T-cell (primary cell): ENCODE measurements at places on chromosomes 3 and 15. TPM values are rescaled to one million over a fixed set of nuclear protein-coding genes. Genes with fewer than 3 reads are reported as not detected.

ATP13A3 gene
- total RNA-seq = 50.7 TPM

NMB gene
- 2.3 TPM for total RNA-seq

PSTPIP1 gene
- 231 TPM for total RNA-seq

TRH gene
- total RNA-seq = not detected

CCR1 gene
- 0.12 TPM for total RNA-seq

BOC gene
- 0.20 TPM for total RNA-seq

DNA sequence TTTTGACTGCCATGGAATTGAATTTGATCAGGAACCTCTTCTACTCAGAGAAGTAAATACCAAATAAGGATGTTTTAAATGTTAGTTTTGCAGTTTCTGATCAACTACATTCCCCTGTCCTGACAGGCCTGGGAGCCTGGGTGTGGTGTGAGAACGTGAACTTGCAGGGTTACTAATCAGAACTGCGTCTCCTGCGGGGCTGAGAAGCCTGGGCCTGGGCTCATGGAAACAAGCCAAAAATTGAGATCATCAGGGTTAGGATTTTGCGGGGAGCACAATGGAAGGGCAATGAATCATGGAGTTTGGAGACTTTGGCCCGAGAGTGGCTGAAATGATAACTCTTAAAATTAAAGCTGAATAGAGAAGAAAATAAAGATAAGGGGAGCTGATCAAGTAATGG is 47.8 kb upstream of the C3orf70 start:
- DNase-seq = no peak

- no peak for DNase-seq
These were observed 9.7 kb downstream of the UROC1 start for GRCh38 chr3:126507886-126508285.

DNA sequence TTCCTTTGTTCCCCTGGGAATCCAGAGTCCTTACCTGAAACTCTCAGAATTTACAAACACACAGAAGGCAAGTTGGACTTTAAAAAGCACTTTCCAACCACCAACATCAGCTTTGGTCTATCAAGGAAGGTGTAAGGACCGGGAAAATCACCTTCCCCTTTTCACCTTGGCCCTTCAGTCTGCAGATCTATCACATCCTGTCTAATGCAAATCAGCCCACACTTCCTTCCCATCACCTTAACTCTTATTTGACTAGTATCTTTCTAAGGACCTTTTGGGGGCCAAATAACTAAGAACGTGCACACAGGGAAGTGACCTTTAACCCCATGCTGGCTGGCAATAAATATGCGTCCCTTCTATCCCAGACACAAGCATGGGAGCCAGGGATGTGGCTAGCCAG is 320.6 kb downstream of the ARRDC4 start:
- DNase-seq = no peak

DNA sequence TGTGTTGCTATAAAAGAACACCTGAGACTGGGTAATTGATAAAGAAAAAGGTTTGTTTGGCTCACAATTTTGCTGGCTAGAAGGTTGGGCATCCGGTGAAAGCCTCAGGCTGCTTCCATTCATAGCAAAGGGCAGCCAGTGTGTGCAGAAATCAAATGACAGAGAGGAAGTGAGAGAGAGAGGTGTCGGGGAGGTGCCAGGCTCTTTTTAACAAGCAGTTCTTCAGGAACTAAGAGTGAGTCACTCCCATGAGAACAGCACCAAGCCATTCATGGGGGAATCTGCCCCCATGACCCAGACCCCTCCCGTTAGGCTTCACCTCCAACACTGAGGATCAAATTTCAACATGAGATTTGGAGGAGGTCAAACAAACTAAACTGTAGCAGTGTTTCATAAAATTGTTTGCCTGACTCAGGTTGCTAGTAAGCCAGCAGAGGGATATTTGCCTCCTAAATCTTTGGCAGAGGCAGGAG is 4.5 kb upstream of the PARP15 start:
- DNase-seq = no peak

- no peak for DNase-seq
These were observed 421.5 kb downstream of the LPP start for GRCh38 chr3:188575501-188575900.

DNA sequence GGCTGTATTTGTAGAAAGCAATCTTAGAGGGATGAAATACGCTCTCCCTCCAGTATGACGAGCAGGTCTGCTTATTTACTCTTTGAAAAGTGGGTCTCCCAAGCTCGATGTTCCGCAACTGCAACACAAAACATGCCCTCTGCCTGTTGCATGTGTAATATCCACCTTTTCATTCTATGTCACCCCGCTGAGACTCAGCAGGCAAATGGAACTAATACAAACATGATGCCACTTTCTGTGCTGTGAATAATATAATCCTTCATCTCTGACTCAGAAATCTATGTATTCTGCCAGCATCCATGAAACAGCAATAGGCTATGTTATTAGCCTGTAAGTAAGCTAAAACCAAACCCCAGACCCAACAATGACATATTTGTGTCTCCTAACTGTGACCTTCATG is 200.8 kb upstream of the TMCO5A start:
- no peak for DNase-seq

DNA sequence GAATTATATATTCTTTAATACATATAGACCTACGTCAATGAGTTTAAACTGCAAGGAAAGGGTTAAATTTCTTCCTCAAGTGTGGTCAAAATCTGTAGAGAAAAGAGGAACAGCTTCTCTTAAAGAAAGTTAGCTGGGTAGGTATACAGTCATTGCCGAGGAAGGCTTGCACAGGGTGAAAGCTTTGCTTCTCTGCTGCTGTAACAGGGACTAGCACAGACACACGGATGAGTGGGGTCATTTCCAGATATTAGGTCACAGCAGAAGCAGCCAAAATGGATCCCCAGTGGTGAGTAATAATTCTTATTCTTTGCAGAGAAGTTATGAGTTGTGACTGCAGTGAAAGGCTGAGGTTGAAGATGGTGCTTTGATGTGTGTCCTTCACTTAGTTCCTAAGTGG is at the start of gene CD86:
TSS of gene CD86 (plus strand) at position 148 of the 400 bp plus-strand sequence. CDS start at position 276, 128 bp downstream.
- DNase-seq = no peak

GRCh38 chr15:38562278-38562677 is 2.3 kb downstream of the RASGRP1 start:
- DNase-seq = no peak

DNA sequence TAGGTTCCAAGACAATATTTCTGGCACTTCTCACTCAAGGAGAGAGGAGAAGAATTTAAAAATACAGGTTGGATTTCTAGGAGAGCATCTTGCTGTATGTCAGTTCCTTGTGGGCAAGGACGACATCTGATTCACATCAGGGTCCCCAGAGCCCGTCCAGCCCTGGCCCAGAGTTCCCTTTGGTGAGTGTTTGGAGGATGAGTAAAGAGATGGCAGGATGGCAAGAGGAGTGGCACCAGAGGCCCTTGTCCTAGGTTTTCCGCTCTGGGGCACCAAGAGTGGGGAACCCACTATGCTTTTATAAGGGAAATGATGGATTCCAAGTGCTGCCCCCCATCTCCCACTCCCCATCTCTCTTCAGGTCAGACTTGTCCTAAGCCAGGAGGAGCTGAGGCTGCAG is 181.8 kb downstream of the TBC1D2B start:
- no peak for DNase-seq

DNA sequence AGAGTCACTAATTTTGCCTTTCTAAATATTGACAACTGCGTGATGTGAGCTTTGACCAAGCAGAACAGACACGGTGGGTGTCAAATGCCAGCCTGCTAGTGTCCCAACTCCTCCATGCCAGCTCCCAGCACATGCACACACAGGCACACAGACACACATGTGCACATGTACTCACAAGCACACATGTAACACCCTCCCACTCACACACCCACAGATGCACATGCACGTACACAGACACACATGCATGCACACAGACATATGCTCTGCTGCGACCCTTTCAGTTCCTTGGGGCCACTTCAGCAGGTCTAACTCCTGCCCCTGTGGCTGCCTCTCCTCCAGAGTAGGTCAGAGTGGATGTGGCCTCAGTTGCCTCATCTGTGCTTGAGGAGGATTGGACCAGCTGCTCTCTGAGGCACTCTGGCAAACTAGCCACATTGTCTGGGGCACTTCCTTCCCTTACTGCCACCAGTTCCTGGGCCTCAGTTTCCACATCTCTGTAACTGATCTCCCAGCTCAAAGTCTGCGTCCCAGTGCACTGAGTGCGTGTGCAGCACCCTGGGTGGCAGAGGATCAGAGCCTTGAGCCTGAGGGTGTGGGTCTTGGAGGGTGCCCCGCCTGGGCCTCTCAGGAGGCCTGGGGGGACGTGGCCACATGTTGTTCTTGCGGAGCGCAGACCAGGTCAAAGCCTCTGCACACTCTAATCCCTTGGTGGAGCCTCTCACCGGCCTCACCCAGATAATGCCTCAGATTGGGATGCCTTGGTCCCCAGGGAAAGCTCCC is 55.0 kb upstream of the PRR23E start:
- DNase-seq = no peak

- DNase-seq = no peak
These were observed 28.8 kb downstream of the PPM1L start for GRCh38 chr3:160784853-160785252.

GRCh38 chr3:94522488-94522887 is 459.6 kb downstream of the NSUN3 start:
- DNase-seq = no peak
